ENCODE measurements at places on chromosomes 1 and 21. TPM values are rescaled to one million over a fixed set of nuclear protein-coding genes. Genes with fewer than 3 reads are reported as not detected.

DNA sequence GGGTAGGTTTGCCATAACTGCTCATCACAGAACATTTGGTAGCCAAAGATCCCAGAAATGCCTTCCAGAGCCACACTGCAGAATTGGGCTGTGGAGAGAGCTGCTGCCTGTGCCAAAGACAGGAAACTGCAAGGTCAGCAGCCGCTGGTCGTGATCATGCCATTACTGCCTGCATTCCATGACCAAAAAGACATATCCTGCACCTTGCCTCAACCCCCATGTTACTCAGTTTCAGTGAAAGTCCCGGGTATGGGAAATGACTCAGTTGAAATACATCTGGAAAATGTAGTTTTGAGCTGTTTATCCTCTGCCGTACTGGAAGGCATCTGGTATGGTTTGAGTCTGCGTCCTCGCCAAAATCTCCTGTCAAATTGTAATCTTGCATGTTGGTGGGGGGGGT, 161.7 kb downstream of the FCRL5 start:
- no peak overlapping the region for H3K4me3 ChIP-seq
- peaks cover 11% of the 10 kb centered on the region for H3K27me3 ChIP-seq
- DNase-seq = no peak
- no peaks in the 10 kb centered on the region for H3K36me3 ChIP-seq
- no peaks in the 10 kb centered on the region for H3K4me1 ChIP-seq

GRCh38 chr1:73176902-73177301, 894.6 kb upstream of the NEGR1 start:
- H3K4me3 ChIP-seq = no peak overlapping the region
- no peaks in the 10 kb centered on the region for H3K36me3 ChIP-seq
- H3K27ac ChIP-seq = no peak overlapping the region
- DNase-seq = no peak

- no peaks in the 10 kb centered on the region for H3K4me1 ChIP-seq
- no peak overlapping the region for H3K27ac ChIP-seq
- H3K4me3 ChIP-seq = no peak overlapping the region
Observed at GRCh38 chr1:76492752-76493430, 374.4 kb upstream of the ST6GALNAC5 start.

GRCh38 chr1:168485048-168485447, 58.7 kb downstream of the XCL2 start:
- DNase-seq = no peak
- peaks cover 15% of the 10 kb centered on the region for H3K4me1 ChIP-seq
- no peaks in the 10 kb centered on the region for H3K27me3 ChIP-seq

DNA sequence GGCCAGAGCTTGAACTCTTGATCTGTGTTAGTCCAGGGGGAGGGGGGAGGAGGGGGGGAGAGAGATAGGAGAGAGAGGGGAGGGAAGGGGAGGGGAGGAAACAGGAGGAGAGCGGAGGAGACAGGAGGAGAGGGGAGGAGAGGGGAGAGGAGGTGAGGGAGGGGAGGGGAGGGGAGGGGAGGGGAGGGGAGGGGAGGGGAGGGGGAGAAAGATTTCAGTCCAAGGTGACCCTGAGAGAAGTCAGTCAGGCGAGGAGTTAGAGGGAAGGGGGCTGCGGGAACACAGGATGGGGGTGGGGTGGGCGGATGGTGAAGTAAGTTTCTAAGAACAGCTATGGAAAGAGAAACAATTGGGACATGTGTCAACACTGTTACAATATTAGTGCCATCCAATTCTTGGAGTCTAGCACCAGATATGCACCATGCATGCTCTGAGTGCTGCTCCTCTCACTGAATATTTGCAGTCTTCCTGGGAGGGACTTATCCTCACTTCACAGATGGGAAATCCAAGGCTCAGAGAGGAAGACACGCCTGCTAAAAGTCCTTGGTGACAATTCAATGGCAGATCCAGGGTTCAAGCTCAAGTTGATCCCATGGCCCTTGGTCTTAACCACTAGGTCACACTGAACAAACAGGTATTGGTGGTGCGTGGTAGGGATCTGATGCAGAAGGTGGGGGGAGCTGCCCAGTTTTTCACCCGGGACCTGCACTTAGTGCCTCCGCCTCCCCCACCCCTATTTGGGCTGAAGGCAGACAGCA, 42.5 kb upstream of the ECE1 start:
- no peak for DNase-seq
- peak overlapping the region; percentile 44 for H3K27ac ChIP-seq
- H3K4me3 ChIP-seq = no peak overlapping the region
- H3K36me3 ChIP-seq = no peaks in the 10 kb centered on the region
- H3K27me3 ChIP-seq = no peaks in the 10 kb centered on the region
- peaks cover 80% of the 10 kb centered on the region for H3K4me1 ChIP-seq

The AIRE gene
- total RNA-seq = 0.47 TPM
